ENCODE measurements at places on chromosomes 12 and 14.

- H3K36me3 ChIP-seq: peaks cover 15% of the 10 kb centered on the region
- no peak overlapping the region for H3K4me3 ChIP-seq
- no peak for DNase-seq
- H3K27ac ChIP-seq: peak overlapping the region; percentile 71
Observed at GRCh38 chr14:88481794-88482193, 73.0 kb downstream of the PTPN21 start.

- no peak for DNase-seq
- no peak overlapping the region for H3K4me3 ChIP-seq
- H3K36me3 ChIP-seq: no peaks in the 10 kb centered on the region
- peaks cover 59% of the 10 kb centered on the region for H3K27me3 ChIP-seq
- no peaks in the 10 kb centered on the region for H3K4me1 ChIP-seq
Observed at GRCh38 chr14:92316937-92317336, 6.0 kb upstream of the SLC24A4 start.

- no peak overlapping the region for H3K4me3 ChIP-seq
- H3K27ac ChIP-seq: no peak overlapping the region
- H3K4me1 ChIP-seq: no peaks in the 10 kb centered on the region
Observed at GRCh38 chr12:19428246-19428645, 11.0 kb upstream of the AEBP2 start.

DNA sequence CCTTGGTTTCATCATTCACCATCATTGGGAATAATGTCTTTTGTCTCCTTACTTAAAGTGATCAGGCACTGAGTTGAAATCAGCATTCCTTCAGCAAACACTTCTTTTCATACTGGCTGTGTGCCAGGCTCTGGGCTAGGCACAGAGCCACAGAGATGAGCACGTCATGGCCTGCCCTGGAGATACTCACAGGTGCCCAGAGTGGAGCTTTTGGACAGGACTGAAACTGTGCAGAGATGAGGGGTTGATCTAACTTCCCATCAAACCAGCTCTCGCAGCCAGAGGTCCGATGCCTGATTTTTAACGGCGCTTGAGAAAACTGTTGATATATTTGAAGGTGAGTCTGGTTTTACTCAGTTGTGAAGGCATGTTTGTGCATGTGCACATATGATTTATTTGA is 43.1 kb downstream of the CACNA1C start:
- H3K4me1 ChIP-seq: peaks cover 25% of the 10 kb centered on the region
- no peaks in the 10 kb centered on the region for H3K36me3 ChIP-seq
- no peak overlapping the region for H3K27ac ChIP-seq
- H3K27me3 ChIP-seq: no peaks in the 10 kb centered on the region
- DNase-seq: no peak
- no peak overlapping the region for H3K4me3 ChIP-seq

- no peaks in the 10 kb centered on the region for H3K27me3 ChIP-seq
- DNase-seq: no peak
- H3K4me3 ChIP-seq: no peak overlapping the region
- H3K4me1 ChIP-seq: no peaks in the 10 kb centered on the region
- no peak overlapping the region for H3K27ac ChIP-seq
Observed at GRCh38 chr14:80764496-80764895, 177.0 kb downstream of the CEP128 start.

DNA sequence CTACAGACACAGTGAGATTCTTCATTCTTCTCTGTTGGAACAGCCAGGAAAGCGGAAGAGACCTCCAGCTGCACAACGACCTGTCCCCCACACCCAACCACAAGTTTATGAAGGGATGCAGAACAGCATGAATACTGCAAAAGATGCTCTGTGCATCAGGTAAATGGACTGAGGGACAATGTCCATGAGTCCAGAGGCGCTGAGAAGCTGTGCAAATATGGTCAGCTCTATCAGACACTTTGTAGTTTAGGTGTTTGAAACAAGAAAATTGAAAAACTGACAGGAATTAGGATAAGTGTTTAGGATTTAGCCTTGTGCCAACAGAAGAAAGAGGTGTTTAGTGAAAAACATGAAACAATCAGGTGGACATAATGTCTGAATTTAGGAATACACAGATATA is 33.1 kb upstream of the PZP start:
- H3K27me3 ChIP-seq: no peaks in the 10 kb centered on the region
- H3K36me3 ChIP-seq: no peaks in the 10 kb centered on the region
- H3K4me3 ChIP-seq: no peak overlapping the region
- H3K27ac ChIP-seq: no peak overlapping the region
- DNase-seq: no peak

All from cardiac muscle cell (in vitro differentiated cells and primary cell).